ENCODE measurements at places on chromosomes 4 and X.

DNA sequence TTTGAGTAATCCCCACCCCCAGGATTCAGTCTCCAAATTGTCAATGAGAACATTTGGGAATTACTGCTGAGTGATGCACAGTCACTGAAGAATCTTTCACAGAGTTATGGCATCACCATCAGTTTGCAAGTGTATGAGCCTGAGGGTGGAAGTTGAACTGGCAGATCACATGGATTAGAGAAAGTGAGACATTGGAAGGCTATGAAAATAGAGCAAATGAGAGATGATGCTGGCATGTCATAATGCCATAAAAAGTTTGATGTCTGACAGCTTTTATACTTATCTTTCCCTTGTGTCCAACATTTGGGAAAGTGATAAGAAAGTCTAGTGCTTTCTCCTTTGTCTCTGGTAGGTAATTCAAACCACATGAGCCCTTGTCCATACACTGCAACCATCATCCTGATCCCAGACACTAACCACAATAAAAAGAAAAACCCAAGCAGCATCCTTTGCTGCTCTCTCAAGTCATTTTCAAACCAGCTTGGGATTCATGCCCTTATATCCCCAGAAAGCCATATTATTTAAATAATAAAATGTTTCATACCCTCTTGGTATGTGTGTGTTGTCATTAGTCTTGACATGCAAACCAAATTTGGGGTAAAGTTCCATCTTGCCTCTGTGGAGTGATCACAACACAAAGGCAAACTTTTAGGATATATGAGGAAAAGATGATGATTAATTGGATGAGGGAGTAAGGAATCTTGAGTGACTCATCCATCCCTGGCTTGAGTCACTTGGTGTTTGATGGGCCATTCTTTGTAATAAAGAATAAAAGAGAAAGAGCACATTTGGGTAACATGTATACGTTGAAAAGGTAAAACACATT, 438.9 kb downstream of the GRXCR1 start:
- DNase-seq = no peak

GRCh38 chrX:119398974-119399771, at the start of gene SLC25A43:
Gene SLC25A43, plus strand, starts transcription at chrX:119399336. Its CDS starts 68 bp downstream, at chrX:119399404.
- peak; percentile 73 for DNase-seq

DNA sequence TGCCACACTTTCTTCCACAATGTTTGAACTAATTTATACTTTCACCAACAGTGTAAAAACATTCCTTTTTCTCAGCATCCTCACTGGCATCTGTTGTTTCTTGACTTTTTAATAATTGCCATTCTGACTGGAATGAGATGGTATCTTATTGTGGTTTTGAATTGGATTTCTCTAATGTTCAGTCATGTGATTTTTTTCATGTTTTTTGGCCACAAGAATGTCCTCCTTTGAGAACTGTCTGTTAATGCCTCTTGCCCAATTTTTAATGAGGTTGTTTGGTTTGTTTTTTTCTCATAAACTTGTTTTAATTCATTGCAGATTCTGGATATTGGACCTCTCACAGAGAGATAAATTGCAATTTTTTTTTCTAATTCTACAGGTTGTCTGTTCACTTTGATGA, 1195.2 kb downstream of the TECRL start:
- no peak for DNase-seq

- DNase-seq = no peak
These were observed 1653.5 kb upstream of the AGA start for GRCh38 chr4:179095585-179096221.

- peak; percentile 82 for DNase-seq
These were observed at the start of gene PRDM8 for GRCh38 chr4:80196922-80197573. Gene PRDM8, plus strand, starts transcription at chr4:80197503. Its CDS starts 2,578 bp downstream, at chr4:80200081.

- DNase-seq = no peak
These were observed 11.6 kb downstream of the CXCR3 start for GRCh38 chrX:71606536-71607216.

DNA sequence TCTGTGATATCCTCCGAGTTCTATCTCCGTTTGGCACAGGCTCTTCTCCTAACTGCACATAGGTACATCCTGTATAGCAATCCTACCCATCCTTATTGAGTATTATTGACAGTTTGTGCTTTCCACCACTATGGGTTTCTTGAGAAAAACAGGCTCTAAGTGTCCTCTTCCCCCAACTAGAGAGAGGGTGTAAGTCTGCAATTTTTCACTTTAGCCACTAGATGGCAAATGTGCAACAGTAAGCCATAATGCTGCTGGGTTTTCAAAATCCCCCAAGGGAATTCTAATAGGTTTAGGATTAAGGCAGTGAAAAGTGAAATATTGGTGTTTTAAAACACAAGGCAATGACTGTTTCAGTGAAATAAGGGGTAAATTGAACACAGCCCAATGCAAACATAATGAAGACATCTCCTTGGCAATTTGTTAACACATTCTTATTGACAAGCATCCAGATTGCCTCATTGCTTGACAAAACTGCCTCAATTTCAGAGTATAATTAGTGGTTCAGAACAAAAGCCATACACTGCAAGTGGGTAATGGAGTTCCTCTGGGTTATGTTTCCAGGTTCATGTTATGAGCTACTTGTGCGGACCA, 239.0 kb upstream of the HTR2C start:
- DNase-seq = no peak

DNA sequence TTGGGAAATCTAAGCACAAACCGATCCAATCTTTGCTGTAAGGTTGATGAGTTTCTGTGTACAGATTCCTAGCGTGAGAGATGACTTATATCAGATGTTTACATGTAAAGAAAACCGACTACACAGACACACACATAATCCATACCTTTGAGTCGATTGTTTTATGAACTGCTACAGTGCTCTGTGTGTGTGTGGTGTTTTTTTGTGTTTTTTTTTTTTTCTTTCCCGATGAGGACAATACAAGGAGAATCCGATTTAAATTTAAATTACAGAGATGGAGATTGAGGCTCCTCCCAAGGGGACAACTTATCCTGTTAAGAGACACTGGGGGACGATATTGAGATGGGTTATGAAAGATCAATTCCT, 461 bp upstream of the SLC9A6 start:
- no peak for DNase-seq

DNA sequence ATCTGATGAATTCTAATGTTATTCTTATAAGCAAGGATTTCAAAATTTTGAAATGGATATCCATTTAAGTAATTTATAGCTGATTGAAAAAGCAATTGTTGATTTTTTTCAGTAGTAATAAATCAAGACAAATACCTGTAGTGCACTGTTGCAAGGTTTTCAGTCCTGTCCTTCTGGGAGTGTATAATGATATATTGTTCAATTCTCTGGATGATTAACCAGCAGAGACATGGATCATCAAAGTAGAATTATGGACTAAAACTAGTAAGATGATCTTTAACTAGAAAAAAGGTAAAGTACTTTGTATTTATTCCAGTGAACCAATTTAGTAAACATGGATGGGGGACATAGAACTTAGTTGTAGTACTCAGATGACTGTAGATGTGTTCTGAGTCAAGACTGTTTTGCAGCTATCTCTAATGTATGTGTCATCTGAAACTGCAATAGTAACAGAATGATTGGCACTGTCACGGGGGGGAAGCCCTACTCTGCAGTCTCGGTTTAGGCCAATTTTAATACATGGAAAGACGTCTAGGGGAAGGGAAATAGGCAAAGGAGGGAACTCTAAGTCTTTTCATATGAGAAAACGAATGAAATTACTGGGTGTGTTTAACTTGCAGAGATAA, 121.9 kb downstream of the GLRA3 start:
- DNase-seq = no peak

DNA sequence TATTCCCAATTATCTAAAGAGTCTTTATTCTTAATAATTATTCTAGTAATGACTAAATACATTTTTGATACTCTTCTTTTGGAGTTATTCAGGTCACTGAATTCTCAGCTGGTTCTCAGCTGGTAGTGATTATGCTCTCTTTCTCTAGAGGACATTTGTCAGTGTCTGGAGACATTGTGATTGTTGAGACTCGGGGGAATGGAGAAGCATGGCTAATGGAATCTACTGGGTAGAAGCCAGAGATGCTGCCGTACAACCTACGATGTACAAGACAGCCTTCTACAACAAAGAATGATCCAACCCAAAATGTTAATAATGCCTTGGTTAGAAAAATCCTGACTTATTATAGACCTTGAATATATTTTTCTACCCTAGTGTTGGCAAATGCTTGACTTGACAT, 149.2 kb upstream of the ANKRD50 start:
- no peak for DNase-seq

- no peak for DNase-seq
These were observed 4.9 kb downstream of the CXCL6 start for GRCh38 chr4:73841243-73841925.

GRCh38 chr4:151681085-151681484, 79.7 kb downstream of the GATB start:
- DNase-seq = no peak

DNA sequence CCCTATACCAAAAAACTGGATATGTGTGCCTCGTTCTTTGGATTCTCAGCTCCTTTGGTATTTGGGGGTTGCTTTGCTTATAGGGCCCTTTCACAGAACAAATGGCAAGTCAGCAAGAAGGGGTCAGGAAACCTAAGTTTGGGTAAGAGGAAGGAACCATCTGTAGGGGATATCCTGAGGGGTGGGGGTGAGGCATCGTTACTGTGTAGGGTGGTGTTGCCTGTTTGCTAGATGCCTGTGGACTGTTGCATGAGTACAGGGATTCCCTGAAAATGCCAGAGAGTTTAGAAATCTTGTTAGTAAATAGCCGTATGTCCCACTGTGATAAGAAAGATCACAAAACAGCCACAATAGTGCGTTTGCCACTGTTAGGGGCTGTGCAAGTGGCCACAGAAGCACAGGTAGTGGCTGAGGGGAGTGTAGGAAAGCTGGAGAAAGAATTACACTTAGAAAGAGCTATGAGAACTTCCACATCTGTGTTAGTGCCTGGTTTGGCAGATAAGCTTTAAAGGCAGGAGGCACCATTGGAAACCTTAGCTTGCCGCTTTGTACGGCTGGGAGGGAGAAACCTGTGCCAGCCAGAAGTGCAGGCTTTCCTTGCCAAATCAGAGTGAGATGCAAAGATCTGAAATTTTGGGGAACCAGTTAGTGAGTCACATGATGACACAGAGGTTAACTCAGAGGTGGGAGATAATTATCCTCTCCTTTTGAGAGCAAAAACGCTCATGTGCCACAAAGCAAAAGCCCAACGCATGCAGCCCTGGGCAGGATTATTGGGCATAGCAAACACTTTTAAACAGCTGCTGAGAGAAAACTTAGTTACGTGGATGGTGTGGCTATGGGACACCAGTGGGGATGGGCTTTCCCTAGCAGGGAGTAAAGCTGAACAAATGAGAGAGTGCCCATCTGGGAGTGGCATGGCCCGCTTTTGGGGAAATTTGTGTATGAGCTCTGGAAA, 343.7 kb downstream of the ARAP2 start:
- no peak for DNase-seq

- DNase-seq = no peak
These were observed 858.4 kb downstream of the ADGRL3 start for GRCh38 chr4:62058571-62058970.

DNA sequence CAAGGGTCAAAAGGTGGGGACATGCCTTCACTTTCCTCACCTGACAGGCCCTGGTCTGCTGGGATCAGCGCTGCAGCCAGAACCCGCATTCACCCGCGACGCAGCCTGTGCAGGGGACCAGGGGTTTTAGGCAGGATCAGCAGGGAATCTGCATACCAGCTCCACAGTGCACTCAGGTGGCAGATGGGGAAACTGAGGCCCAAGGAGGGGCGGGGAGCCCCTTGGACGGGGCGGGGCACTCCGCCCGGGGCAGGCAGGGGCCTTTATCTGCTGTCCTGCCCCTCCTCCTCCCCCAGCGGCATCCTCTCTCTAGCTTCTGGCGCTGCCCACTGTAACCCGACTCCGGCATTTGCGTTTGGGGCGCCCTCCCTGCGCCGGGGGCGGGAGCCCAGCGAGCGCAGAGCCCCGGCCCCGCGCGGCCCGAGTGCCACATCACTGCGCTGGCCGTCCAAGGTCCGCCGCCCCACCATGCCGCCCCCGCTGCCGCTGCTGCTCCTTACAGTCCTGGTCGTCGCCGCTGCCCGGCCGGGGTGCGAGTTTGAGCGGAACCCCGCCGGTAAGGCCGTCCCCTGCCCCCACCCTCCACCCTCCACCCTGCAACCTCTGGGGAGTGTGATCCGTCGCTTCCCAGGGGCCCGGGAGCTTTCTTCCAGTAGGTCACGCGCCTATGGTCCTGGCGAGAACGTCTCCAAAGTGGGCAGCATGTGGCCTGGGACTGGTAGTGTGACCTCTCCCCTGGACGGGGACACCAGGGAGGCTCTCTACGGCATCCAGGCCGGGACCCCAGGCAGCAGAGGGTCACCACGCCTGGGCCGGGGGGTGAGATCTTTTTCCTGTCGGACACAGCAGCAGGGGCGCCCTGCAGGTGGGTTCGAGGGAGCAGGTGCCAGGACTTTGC, at the start of gene CPZ:
TSS of gene CPZ (plus strand) at position 400 of the 898 bp plus-strand sequence. CDS start at position 469, 69 bp downstream.
- no peak for DNase-seq

DNA sequence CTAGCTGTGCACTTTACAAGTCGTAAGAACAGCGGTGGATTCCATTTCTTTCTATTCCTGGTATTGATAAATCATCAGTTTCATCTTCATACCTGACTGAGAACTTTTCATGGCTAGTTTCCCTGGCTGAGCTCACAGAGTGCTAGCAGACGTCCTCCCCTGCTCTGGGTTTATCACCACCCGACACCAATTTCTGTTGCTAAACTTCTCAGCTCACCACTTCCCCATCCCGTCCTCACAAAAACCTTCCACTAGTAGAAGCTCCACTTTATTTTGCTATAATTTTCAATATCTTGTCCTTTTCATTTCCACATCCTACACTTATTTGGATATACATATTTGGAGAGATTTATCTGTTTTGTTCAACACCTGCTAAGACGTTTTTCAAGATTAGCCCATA, 869.4 kb upstream of the FRG1 start:
- no peak for DNase-seq

GRCh38 chr4:145769450-145770037, 89.6 kb downstream of the C4orf51 start:
- no peak for DNase-seq

- no peak for DNase-seq
These were observed 38.7 kb downstream of the DCHS2 start for GRCh38 chr4:154452798-154453346.

DNA sequence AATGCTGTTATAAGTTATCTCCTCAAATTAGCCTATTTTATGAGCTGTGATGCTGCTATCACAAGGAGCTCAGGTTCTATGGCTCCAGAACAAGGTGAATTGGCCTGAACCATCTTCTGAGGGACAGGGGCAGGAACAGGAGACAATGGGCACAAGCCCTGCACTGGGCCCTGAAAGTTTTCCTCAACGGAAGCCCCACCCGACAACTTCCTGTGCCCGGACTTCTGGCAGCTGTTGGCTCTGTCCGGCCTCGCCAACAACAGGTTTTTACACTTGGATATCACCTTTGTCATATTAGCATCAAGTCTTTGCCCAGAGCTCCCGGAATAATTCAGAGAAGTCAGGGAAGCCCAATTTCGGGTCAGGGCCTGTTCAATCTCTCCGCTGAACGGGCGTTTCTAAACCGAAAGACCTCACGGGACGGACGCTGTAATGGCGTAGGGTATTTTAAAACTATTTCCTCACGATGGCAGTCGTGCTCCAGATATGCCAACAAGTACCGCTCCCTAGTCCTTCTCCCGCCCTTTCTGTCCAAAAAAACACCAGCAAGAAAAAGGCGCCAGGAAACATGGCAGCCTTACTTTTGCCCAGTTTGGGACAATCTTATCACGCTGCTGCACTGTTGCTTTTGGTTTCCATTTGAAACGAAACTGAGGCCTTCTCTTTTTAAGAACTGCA, 201.0 kb upstream of the STK26 start:
- DNase-seq = no peak

Data from activated effector memory CD4-positive, alpha-beta T cell treated with anti-CD3 and anti-CD28 coated beads, Interleukin-2, amount 50 U/mL, for 16 hours (primary cell).